Stimulated activated CD4-positive, alpha-beta T cell treated with anti-CD3 and anti-CD28 coated beads, Interleukin-1b, Interleukin-23, amount 100 ng/mL, for 4 hours (primary cell): ENCODE measurements at places on chromosomes 7 and 10.

- no peak for DNase-seq
These were observed 83.5 kb upstream of the CUX1 start for GRCh38 chr7:101733713-101734475.

- DNase-seq: no peak
These were observed 11.3 kb upstream of the LAMB1 start for GRCh38 chr7:108014215-108014614.

DNA sequence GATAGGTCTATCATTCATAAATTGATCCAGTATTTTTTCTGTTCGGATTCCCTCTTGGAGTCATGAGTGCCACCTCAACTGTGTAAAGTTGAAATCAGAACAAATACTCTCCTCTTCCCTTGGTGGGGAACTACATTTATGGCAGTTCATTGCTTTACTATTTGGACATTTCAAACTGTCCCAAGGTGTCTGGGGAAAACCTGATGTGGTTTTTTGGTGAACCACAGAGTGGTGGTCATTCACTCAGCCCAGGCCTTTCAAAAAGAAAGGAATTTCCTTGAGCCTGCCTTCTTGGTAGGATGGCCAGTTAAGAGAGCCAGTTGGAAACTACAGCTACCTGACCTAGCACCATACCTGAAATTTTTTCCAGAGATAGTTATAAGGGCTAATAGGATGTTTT, 59.0 kb downstream of the ABCB1 start:
- no peak for DNase-seq

DNA sequence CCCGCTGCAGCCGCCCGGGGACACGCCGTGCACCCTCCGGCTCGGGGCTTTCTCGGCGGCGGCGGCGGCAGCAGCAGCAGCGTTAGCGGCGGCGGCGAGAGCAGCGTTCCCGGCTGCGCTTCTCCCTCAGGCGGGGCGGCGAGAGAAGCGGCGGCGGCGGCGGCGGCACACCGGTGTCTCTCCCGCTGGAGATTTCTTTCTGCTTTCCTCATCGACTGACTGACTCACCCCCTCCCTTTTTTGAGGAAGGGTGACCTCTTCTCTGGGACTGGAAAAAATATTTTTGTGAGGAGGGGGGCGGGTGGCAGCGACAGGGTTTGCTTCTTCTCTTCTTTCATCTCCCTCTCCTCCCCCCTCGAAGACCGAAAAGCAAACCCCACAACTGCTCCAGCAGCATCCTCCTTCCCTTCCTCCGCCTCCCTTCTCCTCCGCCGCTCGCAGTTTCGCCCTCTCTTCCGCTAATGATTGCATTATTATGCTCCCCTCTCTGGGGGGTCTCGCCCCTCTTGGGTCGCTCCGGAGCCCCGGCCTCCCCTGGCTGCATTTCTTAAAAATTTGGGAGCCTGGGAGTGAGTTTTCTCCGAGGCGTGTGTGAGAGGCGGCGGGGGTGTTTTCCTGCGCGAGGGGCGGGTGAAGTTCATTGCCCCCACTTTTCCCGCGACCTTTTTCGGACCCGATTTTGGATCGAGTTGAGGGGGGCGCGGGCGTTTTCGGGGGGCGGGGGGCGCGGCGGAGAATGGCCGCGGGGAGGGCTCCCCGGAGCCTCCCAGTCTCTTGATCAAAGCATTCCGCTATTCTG, 411 bp downstream of the AUTS2 start:
- DNase-seq: no peak

DNA sequence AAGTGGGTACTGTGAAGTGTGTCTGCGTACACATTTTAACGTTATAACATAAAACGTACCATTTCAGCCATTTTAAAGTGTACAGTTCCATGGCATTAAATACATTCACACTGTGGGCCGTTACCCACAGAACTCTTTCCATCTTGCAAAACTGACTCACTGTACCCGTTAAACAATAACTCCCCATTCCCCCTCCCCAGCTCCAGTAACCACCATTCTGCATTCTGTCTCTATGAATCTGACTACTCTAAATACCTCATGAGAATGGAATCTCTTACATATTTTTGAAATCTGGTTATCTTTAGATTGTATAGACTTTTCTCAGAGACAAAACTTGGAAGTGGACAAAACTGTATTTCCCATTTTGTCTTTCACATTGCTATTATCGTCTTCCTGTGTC, 9.3 kb downstream of the ARL3 start:
- DNase-seq: no peak

- no peak for DNase-seq
These were observed 4.4 kb downstream of the PRKAR2B start for GRCh38 chr7:107048783-107049418.
